ENCODE measurements at places on chromosomes 7 and 10. TPM values are rescaled to one million over a fixed set of nuclear protein-coding genes. Genes with fewer than 3 reads are reported as not detected.

ADO gene
- polyA plus RNA-seq, result 15.3 TPM

DTX2 gene
- 2.0 TPM for polyA plus RNA-seq

GHRHR gene
- polyA plus RNA-seq, result not detected

H2BK1 gene
- not detected for polyA plus RNA-seq

OPALIN gene
- polyA plus RNA-seq, result not detected

ACSL5 gene
- polyA plus RNA-seq, result 1.0 TPM
